ENCODE measurements at places on chromosomes 12 and 14.
A peak's percentile ranks its signal among the peaks of the same experiment; 100 is the strongest.

DNA sequence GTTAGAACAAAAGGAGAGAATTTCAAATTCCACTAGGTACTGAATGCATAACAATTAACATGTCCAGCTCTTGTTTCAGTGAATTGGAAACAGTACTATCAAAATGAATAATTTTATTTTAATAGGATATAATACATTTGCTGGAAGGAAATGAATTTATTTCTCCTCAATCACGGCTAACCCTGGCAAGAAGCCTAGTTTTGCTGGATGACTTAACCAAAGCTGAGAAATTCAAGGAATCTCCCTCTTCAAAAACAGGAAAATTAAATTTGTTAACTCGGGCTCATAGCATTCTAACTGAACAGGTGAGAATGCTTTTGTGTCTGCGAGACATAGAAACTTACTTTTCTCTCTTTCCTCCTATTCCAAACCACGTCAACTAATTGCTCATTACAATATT, 163.5 kb upstream of the NEDD1 start:
- DNase-seq = no peak

GRCh38 chr12:54879150-54879549, 24.8 kb downstream of the MUCL1 start:
- DNase-seq = no peak

- DNase-seq = no peak
Measured at GRCh38 chr14:35386673-35387125, 17.9 kb downstream of the NFKBIA start.

GRCh38 chr12:91482231-91482630, 299.6 kb upstream of the DCN start:
- no peak for DNase-seq

- DNase-seq = no peak
Measured at GRCh38 chr12:112126000-112126438, 659 bp downstream of the TRAFD1 start.

- DNase-seq = no peak
Measured at GRCh38 chr12:108514468-108514972, 557 bp upstream of the FICD start.

DNA sequence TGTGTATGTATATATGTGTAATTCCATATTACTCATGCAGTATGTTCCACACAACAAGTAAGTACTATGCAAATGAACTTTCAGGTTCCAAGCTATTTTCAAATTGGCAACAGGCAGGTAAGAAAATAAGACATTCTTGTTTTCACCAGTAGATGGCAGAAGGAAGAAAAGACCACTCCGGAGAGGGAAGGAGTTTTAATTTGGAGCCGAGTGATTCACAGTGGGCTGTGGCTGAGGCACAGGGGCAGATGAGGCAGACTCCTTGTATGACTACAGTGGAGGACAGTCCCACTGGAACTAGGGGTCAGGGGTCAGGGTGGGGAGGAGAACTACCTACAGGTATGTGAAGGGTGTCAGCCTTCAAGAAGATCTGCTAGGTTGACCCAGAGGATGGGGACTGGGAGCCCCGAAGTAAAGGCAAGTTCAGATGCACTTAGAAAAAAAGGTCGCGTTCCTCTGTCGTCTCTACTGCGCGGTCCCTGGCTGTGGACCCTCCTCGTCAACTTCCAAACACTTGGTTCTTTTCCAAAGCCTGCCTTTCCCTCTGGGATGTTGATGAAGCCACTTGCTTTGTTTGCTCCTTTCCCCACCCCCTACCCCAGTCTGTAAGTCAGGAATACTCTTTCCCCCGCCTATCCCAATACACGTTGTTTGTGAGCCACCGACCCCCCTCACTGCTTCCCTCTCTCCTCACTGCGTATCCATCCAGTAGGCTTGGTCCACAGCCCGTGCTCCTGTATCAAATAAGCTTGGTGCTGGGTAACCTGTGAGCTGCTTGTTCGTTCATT, 24.1 kb downstream of the DDX47 start:
- peak; percentile 16 for DNase-seq

DNA sequence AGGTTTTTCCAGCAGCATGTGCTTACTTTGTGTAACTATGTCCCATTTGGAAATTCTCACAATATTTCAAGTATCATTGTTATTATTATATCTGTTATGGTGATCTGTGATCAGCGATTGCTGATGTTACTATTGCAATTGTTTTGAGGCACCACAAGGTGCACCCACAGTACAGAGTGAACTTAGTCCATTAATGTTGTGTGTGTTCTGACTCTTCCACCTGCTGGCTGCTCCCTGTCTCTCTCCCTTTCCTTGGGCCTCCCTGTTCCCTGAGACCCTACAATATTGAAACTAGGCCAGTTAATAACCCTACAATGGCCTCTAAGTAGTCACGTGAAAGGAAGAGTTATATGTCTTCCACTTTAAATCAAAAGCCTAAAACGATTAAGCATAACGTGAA, 153.9 kb downstream of the PIK3C2G start:
- no peak for DNase-seq

GRCh38 chr12:65430006-65430405, 151.5 kb downstream of the MSRB3 start:
- DNase-seq = no peak

DNA sequence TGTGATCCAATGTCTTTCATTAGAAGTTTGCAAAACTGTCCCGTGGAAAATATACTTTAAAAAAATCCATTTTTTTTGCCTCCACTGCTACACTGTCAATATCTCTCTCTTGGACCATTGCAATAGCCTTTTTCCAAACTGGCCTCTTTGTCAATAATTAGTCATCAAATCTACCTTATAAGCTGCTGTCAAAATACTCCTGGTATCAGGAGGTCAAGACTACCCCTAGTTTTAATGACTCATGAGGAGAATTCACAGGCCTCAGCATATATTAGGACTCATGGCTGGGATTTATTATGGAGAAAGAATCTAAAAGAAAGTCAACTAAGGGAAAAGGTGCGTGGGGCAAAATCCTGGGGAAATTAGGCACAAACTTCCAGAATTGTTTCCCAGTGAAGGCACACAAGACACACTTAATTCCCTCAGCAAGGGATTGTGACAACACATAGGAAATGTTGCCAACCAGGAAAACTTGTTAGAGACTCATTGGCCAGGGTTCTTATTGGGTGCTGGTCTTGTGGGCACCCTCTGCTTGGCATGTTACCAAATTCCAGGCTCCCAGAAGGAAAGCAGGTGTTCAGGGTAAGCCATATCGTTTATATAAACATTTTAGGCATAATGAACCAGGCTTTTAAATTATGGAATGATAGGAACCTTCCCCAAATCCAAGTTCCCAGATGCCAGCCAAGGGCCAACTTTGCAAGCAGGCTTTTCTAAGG, 56.1 kb downstream of the TMEM117 start:
- DNase-seq = no peak

DNA sequence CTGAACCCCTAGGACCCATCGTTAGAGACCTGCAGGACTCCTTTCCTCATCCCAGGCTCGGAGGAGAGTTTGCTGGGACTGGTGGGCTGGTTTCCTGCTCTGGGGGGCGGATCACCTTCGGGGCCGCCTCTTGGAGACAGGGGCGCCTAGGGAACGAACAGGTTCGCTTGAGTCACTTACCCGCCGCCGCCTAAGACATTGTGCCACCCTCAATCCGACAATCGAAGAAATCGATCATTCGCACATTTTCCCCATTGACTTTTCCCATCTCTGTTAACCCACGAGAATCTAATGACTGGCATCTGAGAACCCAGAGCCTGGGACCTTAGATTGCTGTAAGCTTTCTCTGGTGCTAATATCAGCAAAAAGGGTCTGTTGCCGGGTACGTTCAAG, 322 bp downstream of the SLC39A9 start:
- DNase-seq = no peak

GRCh38 chr14:75822522-75823141, 159.2 kb downstream of the TGFB3 start:
- no peak for DNase-seq

DNA sequence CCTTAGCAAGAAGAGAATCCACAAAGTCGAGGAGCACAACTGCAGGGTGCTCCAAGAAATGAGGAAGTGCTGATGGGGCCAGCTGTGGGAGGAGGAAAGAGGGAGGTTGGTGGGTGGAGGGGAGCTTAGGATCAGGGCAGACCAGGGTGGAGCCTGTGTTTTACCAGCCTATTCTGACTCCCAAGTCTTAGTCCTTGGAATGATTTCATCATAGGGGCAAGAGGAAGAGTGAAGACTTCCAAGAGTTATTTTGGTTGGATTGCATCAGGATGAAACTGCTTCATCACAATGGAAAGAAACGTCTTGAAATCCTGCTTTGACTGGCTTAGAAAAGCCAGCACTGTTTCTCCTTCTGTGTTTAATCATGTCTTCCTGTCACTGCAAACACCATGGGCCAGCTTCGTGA, 194.0 kb downstream of the DPF3 start:
- DNase-seq = no peak

- DNase-seq = no peak
Measured at GRCh38 chr12:113381220-113381619, 22.5 kb downstream of the SDS start.

DNA sequence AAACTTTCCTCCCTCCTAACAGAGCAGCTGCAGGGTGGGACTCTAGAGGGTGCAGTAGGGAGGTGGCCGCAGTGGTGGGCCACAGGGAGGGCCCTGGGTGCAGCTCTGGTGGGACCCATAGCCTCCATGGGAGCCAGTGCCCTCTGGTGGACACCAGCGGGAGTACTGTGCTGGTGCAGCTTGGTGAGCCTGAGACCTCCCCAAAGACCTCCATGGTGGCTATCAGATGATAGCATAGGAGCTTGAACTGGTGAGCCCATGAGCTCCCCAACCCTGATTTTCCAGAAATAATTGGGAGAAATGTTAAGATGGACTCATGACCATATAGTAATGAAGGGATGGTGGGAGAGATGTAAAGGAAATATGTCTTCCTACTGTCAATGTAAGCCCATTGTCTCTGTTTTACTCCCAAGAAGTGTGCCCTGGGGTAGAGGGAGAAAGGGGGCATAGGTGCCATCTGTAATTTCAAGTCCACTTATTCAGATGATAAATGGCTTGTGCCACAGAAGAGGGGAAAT, 98.7 kb downstream of the GAS2L3 start:
- DNase-seq = peak; percentile 85

DNA sequence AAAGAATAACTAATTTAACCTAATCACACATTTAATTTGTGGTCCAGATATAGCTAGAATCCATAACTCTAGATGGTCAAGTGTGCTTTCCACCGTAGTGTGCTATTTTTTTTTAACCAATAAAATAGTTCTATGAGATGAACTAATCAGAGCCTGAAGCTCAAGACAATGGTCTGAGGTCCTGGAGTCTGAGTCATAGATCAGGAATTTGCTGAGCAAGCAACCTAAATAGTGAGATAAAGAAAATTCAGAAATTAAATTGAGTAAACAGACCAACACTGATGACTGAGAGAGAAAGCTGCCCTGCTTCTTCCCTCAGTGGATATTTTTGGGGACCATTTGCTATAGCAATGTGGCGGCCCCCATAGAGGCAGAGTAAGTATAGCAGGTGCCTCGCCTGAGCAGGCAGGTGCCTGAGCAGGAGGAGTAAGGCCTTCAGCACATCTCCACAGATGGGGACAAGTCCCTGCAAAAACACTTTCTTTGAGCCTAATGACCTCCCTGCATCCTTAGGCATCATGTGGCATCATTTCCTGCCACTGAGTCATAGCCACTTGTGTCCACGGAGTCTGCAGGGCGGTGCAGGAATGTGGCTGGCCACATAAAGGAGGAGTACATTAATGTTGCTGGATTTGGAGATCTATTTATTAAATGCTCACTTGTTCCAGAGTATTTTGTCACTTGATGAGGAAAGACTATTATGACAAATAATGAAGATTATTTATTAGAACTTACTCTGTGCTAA, 13.9 kb upstream of the CLEC4E start:
- no peak for DNase-seq

GRCh38 chr12:126404293-126404881, 1339.2 kb downstream of the AACS start:
- no peak for DNase-seq

GRCh38 chr12:125892276-125892675, 827.0 kb downstream of the AACS start:
- DNase-seq = no peak

- no peak for DNase-seq
Measured at GRCh38 chr12:111063295-111064026, 143.1 kb upstream of the MYL2 start.

- DNase-seq = no peak
Measured at GRCh38 chr14:92888896-92889295, 34.1 kb upstream of the CHGA start.

GRCh38 chr14:42437809-42438208, 831.1 kb downstream of the LRFN5 start:
- no peak for DNase-seq

GRCh38 chr12:124293286-124294003, 1.4 kb upstream of the RFLNA start:
- no peak for DNase-seq

DNA sequence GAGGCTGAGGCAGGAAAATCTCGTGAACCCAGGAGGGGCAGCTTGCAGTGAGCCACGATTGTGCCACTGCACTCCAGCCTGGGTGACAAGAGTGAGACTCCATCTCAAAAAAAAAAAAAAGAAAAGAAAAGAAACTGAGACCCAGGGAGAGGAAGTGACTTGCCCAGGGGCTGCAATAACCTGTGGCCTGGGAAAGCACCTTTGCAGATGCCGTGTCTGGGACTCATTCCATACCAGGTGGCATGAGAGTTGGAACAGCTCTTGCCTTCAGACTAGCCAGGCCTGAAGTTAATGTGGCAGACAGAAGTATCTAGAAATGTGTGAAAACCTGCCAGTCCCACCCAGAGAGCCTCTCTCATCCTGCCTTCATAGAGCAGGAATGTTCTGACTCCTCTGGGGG, 65.4 kb downstream of the PHETA1 start:
- no peak for DNase-seq

DNA sequence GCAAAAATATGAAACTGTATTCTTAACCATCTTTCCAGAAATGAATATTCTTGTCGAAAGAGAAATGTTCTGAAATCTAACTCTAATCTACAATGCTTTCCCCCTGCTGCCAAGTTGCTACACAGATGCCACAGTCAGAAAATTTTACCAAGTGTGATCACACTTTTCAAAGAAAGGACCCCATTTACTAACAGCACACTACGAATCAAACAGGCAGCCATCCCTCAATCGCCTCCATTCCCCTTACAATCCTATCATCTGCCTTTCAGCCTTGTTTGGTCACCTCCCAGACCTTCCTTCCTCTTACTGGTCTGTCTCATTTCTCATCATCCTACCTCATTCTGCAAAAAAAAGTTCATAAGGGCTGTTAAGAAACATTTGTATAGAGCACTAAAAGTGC, 190.1 kb downstream of the MED13L start:
- no peak for DNase-seq

DNA sequence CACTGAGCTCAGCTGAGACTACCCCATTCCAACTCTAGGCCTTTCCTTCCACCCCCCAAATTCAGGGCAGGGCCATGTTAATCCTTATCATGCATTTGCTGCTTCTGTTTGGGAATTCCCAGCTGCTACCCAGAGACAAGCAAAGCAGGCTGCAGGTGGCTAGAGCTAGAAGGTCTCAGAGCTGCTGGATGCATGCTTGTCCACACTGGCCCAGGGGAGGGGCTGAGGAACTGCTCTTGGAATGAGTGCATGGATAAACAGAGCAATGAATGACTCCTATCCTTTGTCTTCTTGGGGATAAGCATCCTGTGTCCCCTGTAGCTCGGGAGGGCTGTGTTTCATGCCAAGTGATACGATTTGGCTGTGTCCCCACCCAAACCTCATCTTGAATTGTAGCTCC, 136.8 kb upstream of the NOS1 start:
- no peak for DNase-seq

Data from WTC11 (cell line).